CD4-positive, alpha-beta T cell treated with Interleukin-4 for 4 hours (primary cell): ENCODE measurements at places on chromosomes 7 and 10.

DNA sequence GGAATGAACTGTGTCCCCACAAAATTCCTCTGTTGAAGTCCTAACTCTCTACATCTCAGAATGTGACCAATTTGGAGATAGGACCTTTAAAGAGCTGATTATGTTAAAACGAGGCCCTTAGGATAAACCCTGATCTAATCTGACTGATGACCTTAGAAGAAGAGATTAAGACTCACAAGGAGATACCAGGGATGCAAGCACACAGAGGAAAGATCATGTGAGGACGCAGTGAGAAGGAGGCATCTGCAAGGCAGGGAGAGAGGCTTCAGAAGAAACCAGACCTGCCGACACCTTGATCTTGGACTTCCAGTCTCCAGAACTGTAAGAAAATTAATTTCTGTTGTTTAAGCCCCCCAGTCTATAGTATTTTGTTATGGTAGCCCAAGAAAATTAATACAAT, 94.9 kb upstream of the ZNF800 start:
- DNase-seq, result no peak

- no peak for DNase-seq
Measured at GRCh38 chr7:31418928-31419327, 78.4 kb upstream of the NEUROD6 start.

- no peak for DNase-seq
Measured at GRCh38 chr10:125768219-125768855, 7.3 kb downstream of the MMP21 start.

DNA sequence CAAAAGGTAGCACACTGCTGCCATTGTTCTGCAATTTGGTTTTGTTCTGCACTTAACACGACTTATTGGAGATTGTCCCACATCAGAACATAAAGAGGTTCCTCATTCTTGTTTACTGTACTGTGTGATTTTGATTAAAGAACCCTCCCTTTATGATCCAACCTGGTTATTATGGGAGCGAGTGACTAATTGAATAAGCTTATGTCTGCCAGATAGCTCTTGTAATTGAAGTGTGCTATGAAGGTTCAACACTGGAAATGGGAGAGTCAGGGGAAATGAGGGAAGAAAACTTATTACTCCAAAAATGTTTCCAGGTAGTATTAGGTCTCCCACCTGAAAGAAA, 33.9 kb downstream of the CASP7 start:
- no peak for DNase-seq

- DNase-seq, result peak; percentile 55
Measured at GRCh38 chr10:74223755-74224529, 72.9 kb downstream of the ADK start.

DNA sequence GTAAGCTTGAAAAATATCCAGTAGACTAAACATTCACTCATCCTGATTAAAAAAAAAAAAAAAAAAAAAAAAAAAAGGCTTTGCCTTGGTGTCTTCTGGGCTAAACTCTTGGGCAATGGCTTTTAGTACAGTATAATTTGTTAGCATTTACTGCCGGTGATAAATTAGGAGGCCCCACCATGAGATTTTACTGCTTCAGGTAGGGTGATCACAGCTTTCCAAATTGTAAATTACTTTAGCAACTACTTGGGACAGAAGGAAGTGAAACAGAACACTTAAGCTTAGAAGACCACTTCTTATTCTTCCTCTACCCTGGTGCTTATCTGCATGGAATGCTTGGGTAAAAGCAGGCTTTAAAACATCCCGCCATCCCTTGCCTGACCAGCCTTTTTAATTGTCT, 152.1 kb downstream of the HIBADH start:
- DNase-seq, result no peak

GRCh38 chr7:1402791-1403637, 56.3 kb downstream of the MICALL2 start:
- DNase-seq, result no peak

GRCh38 chr10:17805330-17805729, 3.8 kb upstream of the MRC1 start:
- DNase-seq, result no peak

GRCh38 chr10:46545861-46546590, 10.4 kb downstream of the GPRIN2 start:
- no peak for DNase-seq

DNA sequence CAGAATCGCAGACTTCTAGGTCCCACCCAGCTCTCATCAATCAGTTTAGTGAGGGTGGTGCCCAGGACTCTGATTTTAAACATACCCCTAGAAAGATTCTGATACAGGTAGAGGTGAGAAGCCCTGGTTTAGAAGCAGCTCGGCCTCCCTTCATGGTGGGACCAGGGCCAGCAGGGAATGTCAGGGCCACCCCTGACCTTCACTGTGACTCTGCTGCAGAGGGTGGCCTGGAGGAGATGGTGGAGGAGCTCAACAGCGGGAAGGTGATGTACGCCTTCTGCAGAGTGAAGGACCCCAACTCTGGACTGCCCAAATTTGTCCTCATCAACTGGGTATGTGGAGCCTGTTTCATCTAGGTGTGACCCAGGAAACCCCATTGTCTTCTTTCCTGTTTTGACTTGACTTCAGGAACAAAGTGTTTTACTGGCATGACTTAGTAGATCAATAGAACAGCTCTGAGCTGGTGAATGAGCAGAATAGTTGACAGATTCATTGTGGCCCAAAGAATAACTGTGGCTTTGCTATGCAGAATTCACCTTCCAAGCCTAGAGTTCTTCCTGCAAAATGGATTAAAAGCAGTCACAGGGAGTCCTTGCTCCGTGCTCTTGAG, 7.2 kb downstream of the DBNL start:
- DNase-seq, result no peak

- DNase-seq, result no peak
Measured at GRCh38 chr7:27201580-27202017, 1.7 kb upstream of the HOXA13 start.

GRCh38 chr7:131501422-131501821, 55.0 kb downstream of the PODXL start:
- peak; percentile 75 for DNase-seq

- DNase-seq, result no peak
Measured at GRCh38 chr10:62186999-62187675, 81.5 kb downstream of the RTKN2 start.

GRCh38 chr7:141575164-141575563, 24.0 kb downstream of the AGK start:
- no peak for DNase-seq

- peak; percentile 53 for DNase-seq
Measured at GRCh38 chr10:101839416-101840063, 4.1 kb downstream of the KCNIP2 start.

- DNase-seq, result no peak
Measured at GRCh38 chr7:117979954-117980497, 106.8 kb upstream of the CTTNBP2 start.

- no peak for DNase-seq
Measured at GRCh38 chr7:144388950-144389349, 14.5 kb downstream of the NOBOX start.

DNA sequence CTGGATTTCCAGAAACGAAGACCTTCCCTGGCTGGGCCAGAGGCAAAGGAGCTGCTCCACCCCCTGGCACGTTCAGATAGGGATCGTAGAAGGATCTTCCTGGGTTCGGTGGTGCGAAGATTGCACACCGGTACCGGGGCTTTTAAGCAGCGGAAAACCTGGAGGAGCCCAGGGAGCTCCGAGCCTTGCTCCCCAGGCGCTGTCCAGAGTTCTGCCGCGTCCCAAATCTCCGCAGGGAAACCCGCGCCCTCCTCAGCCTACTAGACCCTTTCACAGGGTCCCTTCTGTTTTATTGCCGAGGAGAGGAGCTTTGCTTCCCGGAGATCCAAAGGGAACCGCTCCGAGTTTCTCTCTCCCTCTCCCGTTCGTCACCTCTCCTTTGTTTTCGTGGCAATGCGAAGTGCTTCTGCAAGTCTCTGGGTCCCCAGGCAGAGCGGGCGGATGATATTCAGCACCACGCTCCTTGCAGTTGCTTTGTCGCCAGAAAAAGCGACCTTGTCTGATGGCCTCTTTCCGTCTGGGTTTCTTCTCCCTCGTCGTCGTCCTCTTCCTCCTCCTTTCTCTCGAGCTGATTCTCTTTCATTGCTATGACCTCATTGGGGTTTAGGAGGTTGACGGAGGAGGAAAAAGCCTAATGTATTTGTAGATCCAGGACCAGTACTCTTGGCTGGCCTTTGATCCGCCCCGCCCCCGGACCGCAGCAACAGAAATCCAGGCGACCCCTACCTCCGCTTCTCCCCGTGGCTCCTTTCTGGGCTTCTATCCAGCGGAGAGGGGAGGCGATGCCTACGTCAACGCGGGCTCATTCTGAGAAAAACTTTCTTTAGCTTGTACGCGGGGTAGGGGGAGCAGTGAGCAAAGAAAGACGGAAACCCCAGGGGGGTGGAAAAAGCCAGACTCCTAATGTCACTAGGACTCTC, at the start of gene TMEM196:
Gene TMEM196, minus strand, starts transcription at position 777 of the 920 bp plus-strand sequence. CDS start 921 bp downstream, outside the sequence.
- DNase-seq, result no peak

GRCh38 chr10:93072713-93073538, 767 bp upstream of the CYP26A1 start:
- no peak for DNase-seq

DNA sequence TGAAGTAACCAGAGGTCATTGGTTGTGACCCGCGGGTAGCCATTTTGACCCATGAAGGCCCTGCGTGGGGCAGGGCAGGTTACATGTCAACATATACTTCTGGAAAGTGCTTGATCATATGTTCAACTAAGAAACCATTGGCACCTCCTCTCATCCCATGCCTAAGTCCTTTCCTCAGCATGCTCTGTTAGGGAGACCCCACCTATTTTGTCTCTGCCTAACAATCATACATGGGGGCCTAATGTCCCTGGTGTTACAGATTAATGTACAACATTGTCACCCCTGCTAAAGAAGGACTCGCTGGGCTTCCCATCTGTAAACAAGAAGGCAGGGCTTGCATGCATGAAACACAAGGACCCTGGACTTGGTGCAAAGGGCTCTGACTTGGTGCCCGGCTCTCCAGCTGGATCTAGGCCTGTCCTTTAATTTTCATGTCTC, 133.7 kb upstream of the TNS3 start:
- DNase-seq, result no peak

DNA sequence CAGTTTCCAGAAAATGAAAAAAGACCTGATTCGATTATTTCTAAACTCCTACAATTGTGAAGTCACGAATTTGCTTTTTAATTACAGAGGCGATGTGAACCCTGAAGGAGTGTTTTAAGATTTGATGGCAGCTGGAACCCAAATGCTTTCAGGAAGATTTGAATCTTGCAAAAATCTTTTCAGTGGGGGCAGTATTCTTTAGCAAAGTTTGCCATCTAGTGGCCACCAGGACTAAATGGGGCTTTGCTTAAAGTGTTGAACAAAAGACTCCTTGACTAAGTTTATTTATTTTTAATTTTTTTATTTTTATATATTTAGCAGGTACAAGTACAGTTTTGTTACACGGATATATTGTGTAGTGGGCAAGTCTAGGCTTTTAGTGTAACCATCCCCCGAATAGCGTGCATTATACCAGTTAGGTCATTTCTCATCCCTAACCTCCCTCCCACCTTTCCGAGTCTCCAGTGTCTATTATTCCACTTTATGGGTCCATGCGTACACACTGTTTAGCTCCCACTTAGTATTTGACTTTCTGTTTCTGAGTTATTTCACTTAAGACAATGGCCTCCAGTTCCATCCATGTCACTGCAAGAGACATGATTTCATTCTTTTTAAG, 98.8 kb downstream of the CACNB2 start:
- DNase-seq, result peak; percentile 2

- no peak for DNase-seq
Measured at GRCh38 chr7:12007576-12007975, 175.6 kb upstream of the THSD7A start.

DNA sequence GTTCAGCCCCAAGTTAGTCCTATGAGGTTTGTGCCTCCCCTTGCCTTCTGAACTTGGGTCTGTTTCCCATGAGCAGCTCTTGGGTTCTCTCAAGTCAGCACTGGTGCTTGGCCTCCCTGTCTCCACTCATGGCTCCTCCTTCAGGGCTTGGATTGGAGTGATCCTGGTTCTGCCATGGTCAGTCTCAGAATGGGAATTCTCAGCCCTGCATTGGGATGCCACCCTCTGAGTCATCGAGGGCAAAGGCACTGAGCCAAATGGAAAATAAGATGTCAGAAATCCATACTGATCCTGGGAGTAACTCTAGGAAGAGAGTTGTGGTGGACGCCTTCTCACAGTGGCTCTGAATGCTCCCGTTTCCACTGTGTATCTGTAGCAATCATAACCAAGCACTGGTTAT, 233.4 kb upstream of the HABP2 start:
- no peak for DNase-seq

GRCh38 chr7:25775570-25775969, 376.4 kb upstream of the NFE2L3 start:
- no peak for DNase-seq

- DNase-seq, result no peak
Measured at GRCh38 chr10:80194373-80195045, 10.8 kb downstream of the ANXA11 start.

DNA sequence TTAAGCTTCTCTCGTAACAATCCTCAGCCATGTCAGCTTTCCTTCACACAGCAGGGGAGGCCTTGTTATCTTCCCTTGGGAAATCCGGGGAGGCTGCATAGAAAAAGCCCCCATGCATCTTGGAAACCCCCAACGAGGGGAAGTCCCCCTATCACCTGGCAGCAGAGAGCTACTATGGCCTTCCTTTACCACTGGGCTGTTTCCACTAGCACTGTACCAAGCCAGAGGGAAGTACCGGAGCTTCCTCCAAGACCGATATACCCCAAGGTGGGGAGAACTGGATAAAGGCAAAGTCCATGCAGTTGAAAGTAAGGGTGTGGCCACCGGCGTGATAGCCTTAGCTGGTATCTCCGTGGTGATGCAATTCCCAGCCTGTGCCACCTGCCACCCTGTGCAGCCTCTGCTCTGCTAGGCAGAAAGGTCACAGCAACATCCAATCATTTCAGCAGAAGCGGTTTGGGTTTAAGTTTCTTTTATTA, 4.4 kb upstream of the CLIP2 start:
- DNase-seq, result no peak

DNA sequence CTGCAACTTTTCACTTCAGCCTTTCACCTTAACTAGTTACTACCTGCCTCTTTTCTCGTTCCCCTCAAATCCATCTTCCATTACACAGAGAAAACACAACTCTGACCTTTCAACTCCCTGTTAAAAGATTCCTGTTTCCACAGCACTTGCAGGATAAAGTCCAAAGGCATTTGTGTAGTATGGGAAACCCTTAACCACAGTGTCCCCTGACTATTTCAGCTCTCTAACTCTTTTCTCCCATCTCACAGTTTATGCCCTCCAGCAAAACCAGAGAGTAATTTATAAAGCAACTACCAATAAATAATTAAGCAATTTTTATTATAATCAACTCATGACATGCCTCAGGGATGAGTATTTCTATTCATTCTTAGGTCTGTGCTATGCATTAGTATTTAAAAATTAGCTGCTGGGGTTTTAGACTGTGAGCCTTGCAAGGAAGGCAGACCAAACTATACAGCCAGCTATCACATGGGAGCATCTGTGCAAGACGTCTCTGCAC, 51.0 kb downstream of the COL1A2 start:
- no peak for DNase-seq

- DNase-seq, result no peak
Measured at GRCh38 chr10:111098679-111099437, 22.0 kb downstream of the ADRA2A start.

DNA sequence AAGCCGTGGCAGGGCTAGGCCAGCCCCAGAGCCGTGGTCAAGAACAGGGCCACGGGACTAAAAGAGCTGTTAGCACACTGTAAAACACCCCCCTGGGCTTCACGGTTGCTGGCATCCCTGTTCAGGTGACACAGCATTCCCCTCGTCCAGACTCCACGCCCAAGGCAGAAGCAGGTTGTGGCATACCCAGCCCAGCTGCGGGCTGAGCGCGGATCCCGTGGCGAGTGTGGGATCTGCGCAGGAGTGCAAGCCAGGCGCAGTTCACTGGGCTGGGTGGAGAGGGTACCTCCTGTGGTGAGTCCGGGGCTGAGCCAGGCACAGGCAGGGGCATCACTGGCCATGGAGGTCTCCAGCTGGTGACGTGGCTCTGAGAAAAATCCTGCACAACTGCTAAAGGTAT, 199.1 kb downstream of the FZD1 start:
- no peak for DNase-seq
